Stimulated activated CD4-positive, alpha-beta T cell treated with anti-CD3 and anti-CD28 coated beads, TNF-alpha, amount 100 ng/mL, for 24 hours (primary cell): ENCODE measurements at places on chromosomes 6 and 20.
A peak's percentile ranks its signal among the peaks of the same experiment; 100 is the strongest.

- no peak for DNase-seq
Measured at GRCh38 chr6:105184921-105185320, 5.1 kb upstream of the POPDC3 start.

DNA sequence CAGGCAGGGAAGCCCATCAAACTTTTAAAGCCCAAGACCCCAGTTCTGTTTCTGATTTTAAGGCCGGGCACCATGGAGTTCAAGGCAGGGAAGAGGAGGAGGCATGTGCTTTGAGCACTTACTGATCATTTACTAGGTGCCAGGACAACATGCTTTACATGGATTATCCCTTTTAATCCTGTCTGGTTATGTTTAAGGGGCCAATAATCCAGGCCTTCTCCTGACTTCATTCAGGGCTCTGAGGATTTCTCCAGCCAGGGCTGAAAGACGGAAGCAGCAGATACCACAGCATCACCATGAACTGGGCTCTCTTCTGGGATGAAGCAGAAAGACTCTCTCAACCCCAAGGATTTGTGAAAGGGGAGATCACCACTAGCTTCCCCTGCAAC, 4.1 kb downstream of the CCND3 start:
- DNase-seq, result no peak

DNA sequence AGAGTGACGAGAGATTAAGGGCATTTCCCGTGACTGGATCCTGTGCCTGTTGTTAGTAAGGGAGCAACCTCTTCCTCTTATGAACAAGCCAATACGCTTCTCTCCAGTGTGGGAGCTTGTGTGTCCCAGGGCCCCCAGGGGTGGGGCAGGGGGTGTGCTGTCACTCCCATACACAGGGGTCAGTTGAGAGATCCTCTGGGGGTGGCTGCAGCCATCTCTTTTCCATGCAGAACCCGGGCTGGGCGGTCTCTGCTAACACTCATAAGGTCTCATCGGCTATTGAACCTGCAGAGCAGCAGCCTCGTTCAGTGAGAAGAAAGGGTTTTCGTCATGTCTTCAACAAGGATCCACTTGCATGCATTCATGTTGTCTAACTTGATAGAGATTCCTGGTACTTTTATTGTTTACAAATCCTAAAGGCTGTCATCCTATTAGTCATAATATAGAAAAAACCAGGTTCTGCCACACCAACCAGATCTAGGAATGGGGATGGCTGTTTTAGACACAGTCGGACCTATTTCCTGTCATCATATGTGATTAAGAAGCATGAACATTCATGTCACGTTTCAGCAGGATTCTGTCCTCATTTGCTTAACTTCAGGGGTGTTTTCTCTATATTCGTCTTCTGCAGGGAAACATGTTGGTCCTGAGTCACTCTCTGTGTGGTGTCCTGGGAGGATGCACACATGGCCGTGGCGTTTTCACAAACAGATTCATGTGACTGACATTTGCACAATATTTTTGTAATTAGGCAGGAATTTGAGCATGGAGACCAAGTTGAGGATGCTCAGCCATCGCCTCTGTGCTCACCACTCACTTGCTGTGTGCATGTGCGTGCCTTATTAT, 13.3 kb upstream of the THBS2 start:
- no peak for DNase-seq

- DNase-seq, result no peak
Measured at GRCh38 chr6:20213271-20213798, 1.1 kb upstream of the MBOAT1 start.

DNA sequence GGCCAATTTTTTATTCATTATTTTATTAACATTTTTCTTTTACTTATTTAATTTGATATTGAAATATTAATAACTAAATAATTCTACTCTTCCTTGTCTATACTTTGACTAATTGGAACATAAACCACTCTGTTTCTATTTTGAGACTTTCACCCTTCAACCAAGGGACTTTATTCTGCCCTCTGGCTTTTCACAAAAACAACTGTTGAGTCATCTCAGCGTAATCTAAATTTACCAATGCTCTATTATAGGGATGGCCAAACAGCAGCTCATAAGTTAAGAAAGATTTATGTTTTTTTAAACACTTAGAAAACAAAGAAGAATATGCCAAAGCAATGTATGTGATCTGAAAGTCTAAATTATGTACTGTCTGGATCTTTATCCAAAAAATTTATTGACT, 46.7 kb downstream of the DOP1A start:
- no peak for DNase-seq

- DNase-seq, result no peak
Measured at GRCh38 chr20:44068316-44069201, 118.4 kb downstream of the JPH2 start.

DNA sequence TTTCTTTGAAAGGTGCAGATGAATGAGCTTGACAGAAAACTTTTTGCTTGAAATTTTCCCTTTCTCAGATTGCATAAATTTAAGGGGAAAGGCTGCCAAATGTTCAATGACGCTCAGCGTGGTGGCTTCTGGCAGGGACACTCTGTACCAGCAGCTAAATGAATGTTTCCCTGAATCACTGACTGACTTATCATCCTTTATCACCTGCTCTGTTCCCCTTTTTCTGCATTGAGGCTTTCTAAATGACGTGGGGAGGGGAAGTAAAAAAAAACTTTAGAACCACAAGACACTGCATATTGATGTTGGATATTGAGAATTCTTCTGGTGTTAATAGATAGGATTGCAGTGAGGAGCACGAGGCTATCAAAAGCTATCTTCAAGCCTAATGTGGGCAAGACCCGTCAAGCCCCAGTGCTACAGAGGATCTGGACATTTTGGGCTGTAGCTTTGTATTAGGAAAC, 46.9 kb upstream of the ENPP5 start:
- DNase-seq, result no peak

GRCh38 chr6:111444794-111445193, 38.2 kb downstream of the REV3L start:
- DNase-seq, result no peak

DNA sequence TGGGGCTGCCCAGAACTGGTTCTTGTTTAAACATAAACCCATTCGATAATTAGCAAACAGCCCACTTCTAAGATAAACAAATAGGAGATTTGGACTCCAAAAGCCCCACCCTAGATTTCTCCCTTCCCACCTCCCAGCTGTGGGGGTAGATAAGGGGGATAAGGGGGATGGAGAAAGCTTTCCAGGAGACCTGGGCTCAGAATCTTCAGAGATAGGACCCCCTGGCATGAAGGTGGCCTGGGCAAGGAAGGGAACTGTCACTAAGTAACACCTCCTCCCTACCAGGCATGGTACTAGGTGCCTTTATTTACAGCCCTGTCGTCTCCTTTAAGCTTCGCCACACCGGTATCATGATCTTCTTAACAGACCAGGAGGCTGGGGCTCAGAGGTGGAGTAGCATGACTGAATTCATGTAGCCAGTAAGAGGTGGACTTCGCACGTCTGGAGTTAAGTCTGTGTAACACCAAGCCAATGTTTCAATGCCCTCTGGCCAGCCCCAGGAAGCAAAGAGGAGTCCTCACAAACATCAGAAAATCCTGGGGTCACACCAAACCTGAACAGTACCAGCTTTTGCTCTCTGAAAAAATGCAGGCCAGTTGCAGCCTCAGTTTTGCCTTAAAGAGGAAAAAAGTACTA, 4.6 kb downstream of the SDC4 start:
- no peak for DNase-seq

DNA sequence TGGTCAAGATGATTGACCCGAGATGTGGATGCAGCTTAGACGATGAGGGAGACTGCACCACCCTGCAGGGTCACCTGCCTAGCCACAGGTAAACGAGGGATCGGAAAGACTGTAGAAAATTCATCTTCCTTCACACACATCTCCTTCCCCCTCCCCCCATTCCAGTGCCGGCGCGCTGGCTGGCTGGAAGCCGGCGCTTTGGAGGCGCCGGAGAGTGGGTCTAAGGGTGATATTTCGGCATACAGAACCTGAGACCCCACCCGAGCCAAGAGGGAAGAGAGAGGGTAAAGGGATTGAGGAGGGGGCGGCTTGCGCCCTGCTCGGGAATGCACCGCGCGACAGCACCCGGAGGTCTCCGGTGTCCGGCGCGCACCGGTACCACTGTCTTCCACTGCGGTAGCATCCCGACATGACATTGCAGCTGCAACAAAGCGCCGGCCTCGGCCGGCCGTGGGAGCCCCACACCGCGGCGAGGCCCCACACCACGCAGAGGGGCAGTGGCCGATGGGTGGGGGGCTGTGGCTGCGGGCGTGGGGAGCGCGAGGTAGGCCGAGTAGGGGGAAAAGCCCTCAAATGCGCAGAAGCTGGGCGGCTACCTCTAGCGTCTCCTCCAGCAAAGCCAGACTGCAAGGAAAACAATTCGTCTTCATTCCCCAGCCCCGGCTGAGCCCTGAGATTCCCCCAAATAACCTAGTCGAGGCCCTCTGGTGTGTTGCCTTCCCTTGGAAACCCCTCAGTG, 984 bp downstream of the TNFRSF21 start:
- DNase-seq, result no peak

DNA sequence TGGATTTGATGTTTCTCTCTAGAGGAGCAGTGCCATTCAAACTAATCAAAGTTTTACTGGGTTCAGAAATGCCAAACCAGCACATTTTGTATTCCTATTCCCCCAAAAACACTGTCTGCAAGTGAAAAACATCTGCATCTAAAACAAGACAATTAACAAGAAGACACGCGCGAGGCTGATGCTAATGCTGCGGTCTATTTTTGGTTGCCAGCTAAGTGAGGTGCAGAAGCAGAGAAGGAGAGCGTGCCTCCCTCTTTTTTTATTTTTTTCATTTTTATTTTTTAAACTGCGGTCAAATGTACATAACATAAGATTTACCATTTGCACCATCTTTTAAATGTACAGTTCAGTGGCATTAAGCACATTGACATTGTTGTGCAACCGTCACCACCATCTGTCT, 641.1 kb downstream of the DHX35 start:
- DNase-seq, result no peak

GRCh38 chr6:24910961-24911725, 24.6 kb downstream of the RIPOR2 start:
- DNase-seq, result peak; percentile 35

DNA sequence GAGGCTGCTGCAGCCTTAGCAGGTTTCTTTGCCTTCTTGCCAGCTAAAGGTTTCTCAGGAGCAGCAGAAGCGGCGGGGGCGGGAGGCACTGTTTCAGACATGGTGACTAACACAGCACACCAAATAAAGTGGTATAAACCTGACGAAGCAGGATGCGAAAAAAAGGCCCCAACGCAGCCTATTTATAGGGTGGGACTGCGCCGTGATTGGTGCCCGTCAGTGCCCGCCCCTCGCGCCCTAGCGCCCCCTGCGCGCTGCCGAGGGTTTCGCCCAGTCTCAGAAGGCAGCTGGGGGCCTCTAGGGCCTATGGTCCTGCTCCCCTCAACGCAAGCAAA, 55.0 kb downstream of the TRIM38 start:
- DNase-seq, result peak; percentile 70

DNA sequence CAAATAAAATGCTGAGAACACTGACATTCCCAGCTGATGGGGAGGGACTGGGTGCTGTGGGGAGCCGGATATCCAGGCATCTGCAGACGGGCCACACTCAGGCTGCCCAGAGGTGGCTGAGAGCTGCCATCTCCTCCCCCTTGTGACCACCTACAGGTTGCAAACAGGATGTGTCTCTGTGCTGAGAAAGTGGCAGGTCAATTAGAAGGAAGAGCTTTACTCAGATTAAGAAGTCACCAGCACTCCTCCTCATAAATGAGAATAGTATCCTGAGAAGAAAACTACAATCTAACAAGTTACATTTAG, 63.0 kb downstream of the HUS1B start:
- DNase-seq, result no peak

- no peak for DNase-seq
Measured at GRCh38 chr6:44040786-44041185, 86.5 kb downstream of the MRPL14 start.

DNA sequence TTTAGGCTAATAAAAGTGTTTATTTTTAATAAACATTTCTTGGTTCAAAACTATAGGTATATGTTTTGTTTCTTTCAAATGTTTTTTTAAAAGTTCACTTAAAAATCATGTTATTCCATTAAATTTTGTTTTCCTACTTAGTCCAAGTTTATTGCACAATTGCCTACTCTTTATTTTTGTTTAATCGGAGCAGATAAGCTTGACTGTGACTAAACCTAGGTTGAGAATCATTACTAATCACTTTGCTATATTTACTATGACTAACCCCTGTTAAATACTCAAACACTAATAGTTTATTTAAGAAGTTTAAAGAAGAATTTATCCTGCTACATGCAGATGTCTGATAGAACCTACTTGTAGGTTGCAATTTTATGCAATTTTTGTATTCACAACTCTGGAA, 18.8 kb downstream of the MAP3K4 start:
- DNase-seq, result no peak

DNA sequence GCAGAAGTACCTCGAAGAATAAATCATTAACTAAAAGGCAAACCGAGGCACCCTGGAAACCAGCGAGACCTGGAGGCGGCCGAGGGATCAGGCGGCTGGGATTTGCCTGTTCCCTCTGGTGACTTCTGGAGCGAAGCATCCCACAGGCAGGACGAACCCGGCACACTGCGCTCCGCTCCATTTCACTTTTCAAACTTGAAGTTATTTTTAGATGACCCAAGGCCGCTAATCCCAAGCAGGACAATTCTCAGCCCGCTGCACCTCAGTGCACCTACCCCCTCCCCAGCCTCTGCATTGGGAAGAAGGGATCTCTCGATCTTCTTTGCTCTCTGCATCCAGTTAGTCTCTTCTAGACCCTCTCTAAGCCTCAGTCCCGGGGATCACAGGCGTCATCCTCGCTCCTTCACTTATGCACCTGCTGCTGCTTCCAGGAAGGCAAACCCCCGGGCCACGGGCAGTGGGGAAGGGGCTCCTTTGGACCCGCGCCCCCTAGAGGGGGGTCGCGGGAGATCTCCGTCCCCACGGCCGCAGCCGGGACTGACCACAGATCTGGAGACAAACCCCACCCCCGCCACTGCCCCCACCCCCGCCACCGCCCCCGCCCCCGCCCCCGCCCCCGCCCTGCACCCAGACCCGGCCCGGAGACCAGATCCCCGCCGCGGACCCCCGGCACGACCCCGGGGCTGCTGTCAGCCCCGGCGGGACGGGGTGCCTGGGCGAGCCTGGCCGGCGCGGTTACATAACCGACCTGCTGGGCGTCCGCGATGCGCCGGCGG, 636 bp downstream of the RCAN2 start:
- DNase-seq, result no peak

DNA sequence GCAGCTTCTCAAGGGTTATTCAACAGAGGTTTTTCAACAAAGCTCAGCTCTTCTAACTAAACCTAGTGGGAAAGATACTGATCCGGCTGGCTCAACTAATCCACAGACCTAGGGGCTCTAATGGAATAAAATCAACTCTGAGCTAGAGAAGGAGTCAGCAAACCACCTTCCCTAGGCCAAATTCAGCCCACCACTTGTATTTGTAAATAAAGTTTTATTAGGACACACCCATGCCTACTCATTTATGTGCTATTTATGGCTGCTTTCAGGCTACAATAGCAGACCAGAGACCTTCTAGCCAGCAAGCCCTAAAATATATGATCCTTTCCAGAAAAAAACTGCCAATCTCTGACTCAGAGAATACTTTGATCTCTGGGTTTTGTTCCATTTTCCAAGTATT, 6.0 kb upstream of the RAB22A start:
- DNase-seq, result no peak

- no peak for DNase-seq
Measured at GRCh38 chr6:144953552-144954240, 668.6 kb downstream of the UTRN start.

- DNase-seq, result no peak
Measured at GRCh38 chr6:51021171-51021570, 202.5 kb downstream of the TFAP2B start.

- no peak for DNase-seq
Measured at GRCh38 chr6:6661684-6662083, 73.2 kb downstream of the LY86 start.

GRCh38 chr6:116443105-116443504, 18.1 kb upstream of the CALHM6 start:
- DNase-seq, result no peak

GRCh38 chr20:17870086-17870740, 98.4 kb downstream of the SNX5 start:
- DNase-seq, result no peak
